ENCODE measurements at places on chromosomes 1 and 21.

GRCh38 chr1:235138821-235139220, 10.2 kb upstream of the TOMM20 start:
- DNase-seq: no peak

- no peak for DNase-seq
Measured at GRCh38 chr1:39080831-39081270, 54.7 kb downstream of the NDUFS5 start.

DNA sequence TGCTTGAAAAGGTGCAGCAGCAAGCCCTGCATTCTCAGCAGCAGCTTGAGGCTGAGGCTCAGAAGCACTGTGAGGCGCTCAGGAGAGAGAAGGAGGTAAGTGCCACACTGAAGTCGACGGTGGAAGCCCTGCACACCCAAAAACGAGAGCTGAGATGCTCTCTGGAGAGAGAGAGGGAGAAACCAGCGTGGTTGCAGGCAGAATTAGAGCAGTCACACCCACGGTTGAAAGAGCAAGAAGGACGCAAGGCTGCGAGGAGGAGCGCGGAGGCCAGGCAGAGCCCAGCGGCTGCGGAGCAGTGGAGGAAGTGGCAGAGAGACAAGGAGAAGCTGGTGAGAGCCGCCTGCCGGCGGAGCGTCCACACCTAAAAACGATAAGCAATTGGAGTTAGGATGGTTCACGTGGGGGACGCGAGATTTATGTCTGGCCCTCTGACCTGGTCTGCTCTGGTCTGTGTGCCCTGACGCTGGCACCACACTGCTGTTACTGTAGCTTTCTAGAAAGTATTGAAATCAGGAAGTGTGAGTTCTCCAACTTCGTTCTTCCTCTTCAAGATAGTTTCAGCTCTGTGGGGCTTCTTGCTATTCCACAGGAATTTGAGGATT, 26.7 kb upstream of the DIP2A start:
- DNase-seq: no peak

GRCh38 chr1:88973520-88974137, 18.8 kb downstream of the KYAT3 start:
- DNase-seq: no peak

DNA sequence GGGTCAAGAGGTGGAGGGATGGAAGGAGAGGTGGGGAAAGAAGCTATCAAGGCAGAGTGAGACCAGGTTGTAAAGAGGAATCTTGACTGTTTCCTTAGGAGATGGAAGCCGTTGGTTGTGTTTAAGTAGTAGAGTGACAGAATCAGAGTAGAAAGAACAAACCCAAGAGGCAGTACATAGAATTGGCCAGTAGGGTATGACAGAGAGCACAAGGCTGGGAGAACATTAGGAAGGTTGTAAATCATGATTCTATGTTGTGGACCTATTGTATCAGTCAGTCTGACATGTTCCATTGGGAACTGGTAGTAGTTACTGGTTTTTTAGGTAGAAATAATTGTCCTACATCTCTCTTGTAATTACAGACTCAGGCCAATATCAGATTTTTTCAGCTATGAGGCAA, 486.9 kb upstream of the USP24 start:
- no peak for DNase-seq

DNA sequence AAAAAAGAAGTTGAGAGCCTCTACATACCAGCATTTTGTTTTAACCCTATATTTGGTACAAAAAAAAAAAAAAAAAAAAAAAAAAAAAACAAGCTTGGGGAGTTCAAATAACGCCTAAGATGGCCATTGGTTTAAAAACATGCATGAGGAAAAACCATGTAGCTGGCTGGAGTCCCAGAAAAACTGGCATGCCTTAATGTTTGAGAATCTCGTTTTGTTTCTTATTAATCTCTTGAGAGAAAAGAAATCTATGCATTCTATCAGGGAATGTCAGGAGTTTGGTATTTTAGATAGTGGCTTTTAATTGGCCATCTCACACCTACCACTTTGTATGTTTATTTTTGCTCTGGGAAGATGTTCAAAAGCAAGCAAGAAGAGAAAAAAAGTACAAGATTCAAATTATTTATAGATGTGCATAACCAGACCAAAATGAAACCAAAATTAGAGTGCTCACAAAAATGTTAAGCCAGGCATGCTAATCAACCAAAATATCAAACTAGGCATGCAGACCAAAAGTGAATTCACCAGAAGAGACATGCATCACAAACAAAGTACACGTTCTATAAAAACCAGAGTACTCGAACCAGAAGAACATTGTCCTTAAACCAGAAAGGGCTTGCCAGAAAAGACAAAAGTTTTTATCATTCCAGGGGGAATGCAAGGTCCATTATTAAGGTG, 156.6 kb downstream of the AK5 start:
- DNase-seq: no peak

DNA sequence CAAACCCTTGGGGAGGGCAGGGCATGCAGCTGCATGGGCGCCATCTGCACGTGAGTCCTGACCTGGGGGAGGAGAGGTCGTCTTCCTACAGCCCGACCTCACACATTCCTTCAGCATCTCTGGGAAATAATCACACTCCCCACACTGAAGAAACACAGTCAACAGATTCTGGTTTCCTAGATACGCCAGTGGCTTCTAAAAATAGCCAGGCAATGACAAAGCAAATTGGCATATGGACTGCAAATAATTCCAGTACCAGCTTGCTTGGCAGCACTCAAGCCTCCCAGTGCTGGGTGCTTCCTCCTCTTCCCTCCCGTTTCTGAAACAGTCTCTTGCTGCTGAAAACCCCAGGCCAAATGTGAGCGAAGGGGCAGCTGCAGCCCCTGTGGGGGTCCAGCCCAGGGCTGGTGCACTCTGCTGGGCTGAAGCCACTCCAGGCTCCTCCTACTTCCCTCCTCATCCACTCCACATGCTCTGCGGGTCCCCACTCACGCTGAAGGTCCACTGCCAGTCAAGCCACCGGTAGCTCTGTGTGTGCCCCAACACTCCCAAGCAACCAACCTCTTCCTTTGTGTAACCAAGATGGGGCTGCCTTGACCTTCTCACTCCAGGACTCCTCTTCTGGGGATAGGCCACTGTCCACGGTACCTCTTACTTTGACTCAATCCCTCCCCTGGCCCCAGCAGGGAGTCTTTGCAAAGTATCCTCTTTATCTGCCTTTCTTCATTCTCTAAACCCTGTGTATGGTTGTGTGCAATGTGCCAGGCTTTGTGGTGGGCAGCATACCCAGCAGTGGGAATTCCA, 69.0 kb downstream of the KCND3 start:
- DNase-seq: no peak

DNA sequence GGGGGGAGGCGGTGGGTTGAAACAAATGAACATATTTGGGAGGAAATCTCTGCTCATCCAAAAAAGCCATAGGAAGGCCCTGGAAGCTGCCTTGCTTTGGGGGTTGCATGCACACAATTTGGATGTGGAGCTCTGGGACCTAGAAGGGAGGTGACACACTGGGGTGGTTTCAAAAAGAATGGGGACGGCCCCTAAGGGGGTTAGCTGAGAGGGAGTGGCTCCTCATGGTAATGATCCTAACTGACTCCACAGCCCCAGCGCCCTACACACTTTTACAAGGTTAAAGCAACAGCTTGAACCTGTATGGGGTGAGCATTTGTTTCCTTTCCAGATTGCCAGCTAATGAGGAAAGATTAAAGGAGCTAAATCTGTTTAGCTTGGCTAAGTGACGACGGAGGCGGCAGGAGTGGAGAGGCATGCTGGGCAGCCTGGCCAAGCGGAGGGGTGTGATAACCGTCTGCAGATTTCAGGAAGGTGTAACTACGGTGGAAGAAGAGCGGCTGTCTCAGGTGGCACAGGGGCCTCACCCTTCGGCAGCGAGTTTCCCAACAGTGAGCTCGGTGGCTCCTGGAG, 107.3 kb downstream of the RNF220 start:
- DNase-seq: no peak

GRCh38 chr1:77392486-77392885, 110.7 kb downstream of the AK5 start:
- no peak for DNase-seq

DNA sequence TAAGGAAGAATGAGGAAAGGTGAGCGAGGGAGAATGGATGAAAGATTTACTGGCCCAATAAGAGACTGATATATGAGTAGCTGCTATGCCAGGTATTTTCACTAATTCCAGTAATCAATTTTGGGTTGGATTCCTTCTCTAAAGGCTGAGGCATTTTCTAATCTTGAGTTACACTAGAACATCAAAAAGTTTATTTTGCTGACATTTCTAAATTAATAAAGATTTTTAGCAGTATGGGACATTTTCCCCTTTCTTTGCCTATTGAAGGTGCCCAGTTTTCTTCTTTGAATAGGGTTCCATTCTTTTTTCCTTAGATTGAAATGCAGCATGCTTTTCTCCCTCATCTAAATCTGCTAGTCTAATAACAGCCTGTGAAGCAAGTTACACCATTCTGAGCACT, 52.9 kb downstream of the ZNHIT6 start:
- DNase-seq: no peak

DNA sequence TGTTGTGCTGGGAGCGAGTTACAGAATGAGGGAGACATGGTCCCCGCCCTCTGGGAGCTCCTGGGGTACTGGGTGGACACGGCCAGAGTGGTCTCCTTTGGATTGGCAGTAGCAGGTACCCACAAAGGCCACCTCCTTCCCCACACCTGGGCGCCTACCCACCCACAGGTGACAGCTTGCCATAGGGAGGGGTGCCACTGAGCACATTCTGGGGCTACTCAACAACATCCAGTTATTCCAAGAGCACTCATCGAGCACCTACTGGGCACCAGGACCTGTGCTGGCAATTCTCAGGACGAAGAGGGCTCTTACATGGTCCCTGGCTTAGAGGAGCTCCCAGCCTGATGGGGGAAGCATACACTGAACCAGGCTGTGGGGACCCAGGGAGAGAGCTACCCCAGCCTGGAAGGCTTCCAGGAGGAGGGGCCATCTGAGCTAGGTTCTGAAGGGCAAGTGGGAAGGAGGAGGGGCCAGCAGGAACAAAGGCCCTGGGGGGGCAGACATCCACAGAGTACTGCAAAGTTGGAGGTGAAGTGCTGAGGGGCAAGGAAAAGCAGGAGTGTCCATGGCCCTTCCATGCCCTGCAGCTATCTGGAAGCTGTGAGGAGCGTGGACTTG, 22.0 kb downstream of the MRPL37 start:
- DNase-seq: no peak

DNA sequence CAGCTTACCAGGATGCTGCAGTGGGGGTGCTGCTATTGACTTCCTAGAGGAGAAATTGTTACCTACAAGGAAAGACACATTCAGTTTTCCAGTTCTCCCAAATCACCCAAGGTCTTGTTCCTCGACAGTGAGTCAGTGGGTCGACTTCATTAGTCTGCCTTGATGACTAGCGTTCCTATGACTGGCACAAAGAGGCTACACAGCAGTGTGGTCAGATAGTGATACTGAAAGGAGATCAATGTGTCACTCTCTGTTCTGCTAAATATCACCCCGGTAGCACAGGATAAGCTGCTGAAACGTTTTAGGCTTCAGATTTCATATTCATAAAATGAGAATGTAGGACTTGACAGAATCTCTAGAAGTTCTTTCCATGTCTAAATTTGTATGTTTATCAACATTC, 357.4 kb downstream of the LMX1A start:
- DNase-seq: no peak

DNA sequence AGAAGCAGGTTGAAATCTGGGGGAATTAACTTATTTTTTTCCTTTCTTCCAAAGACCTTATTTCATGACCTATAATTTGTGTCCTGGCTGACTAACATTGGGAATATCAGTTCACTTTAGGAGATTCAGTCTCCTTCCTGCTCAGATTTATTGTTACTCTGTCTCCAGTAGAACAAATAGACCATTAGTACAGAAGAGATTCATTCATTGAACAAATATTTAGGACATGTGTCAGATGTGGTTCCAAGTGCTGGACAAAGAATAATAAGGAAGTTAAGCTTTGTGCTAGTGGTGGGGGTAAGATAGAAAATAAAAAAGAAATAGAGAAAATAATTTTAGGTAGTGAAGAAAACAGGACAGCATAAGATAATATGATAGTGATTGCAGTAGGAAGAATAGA, 20.3 kb downstream of the ZMYM4 start:
- DNase-seq: no peak

DNA sequence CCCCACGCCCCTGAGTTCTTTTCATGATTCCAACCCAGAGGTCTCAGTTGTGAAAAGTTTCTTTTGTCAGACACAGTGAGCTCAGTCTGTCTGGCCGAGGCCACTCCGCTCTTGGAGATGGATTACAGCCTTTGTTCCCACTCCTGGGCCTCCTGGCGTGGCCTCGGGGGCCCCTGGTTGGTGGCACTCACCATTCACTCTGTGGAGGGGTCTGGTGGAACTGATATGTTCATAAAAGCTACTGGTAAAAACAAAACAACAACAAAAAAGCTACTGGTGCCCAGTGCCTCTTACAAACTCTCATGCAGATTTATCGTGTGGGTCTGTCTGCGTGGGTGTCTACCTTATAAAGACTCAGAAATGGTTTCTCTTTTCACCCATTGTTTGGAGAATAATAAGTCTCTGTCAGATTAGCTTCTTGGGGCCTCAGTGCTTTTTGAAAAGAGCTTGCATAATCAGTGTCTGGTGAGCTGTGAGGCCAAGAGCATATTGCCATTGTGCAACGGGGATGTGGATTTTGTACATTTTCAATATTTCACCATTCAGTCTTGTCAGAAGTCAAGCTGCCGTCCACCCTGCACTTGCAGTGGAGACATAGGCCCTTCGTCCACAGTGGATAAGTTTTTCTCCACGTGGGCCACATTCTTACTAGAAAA, 86.7 kb downstream of the GALNT2 start:
- peak; percentile 61 for DNase-seq

DNA sequence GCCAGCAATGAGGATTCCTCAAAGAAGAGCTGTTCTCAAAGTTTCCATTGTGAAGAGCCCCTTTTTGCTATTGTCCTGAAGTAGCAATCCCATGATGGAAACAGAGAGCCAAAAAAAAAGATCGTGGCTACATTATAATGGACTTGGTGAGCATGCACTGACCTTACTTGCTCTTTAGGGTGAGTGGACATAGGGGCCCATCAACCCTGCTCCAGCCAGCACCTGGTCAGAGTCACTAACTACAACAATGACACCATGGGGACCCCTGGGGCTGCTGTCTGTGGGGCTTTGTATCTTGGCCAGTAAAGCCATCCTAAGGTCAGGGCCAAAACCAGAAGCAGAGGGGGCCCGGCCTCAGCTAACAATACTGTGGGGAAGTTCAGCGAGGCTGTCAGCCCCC, 30.4 kb upstream of the RAB4A start:
- no peak for DNase-seq

DNA sequence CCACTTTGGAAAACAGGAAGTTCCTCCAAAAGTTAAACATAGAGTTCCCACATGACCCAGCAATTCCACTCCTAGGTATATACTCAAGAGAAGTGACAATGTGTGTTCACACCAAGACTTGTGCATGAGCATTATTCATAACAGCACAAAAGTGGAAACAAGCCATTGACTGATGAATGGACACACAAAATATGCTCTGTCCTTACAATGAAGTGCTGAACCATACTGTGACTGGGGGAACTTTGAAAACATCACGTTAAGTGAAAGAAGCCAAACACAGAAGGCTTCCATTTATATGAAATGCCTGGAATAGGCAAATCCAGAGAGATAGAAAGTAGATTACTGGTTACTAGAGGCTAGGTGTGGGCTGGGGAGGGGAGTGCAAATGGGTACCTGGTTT, 150.3 kb downstream of the ZSCAN20 start:
- DNase-seq: no peak

GRCh38 chr1:192929597-192929996, 120.8 kb downstream of the RGS2 start:
- DNase-seq: no peak

- DNase-seq: no peak
Measured at GRCh38 chr1:167369933-167370332, 148.4 kb downstream of the CD247 start.
